Fibroblast of the aortic adventitia (primary cell): ENCODE measurements at places on chromosomes 16 and 17.

DNA sequence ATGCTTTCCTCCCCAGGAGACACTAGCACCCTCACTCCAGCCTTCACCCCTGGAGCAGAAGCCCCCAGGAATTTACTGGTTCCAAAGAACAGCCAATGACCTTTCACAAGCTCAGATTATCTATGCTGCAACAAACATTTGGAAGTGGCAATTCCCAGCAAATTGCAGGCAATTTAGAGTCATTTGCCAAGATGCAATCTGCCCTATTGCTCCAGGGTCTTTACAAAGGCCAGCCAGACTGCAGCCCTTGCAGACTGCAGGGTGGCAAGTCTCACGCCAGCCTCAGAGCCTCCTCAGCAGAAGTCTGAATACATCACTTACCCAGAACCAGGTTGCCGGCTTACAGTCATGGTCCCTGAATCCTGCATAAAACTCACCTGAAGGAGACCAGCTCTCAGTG lies 21.8 kb downstream of the AXIN1 start:
- no peak for DNase-seq

- no peak for DNase-seq
These were observed 38.7 kb downstream of the MYO18A start for GRCh38 chr17:29141514-29141876.

DNA sequence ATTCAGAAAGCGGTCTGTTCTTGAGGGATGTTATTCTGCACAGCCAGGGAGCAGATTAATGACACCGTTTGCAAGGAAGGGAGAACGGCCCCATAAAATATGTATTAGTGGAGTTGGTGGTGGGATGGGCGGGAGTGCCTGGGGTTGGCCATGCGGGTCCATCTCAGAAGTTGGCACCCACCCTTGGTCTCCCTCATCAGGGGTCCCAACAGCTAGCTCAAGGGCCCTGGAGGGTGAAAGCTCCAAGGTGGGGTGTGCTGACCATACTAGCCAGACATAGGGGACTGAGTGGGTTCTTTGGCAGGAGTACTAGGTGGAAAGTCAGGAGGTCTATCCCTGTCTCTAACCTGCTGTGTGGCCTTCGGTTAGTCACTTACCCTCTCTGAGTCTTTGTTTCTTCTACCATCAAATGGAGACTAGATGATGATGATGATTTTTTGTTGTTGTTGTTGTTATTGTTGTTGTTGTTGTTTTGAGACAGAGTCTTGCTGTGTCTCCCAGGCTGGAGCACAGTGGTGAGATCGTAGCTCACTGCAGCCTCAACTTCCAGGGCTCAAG lies 83.2 kb upstream of the BRD7 start:
- DNase-seq: no peak

- peak; percentile 73 for DNase-seq
These were observed 7.4 kb upstream of the TMEM220 start for GRCh38 chr17:10737168-10737622.
